Activated CD4-positive, CD25-positive, alpha-beta regulatory T cell treated with anti-CD3 and anti-CD28 coated beads, Interleukin-2, amount 50 U/mL, for 24 hours (primary cell): ENCODE measurements at places on chromosomes 4 and X.
A peak's percentile ranks its signal among the peaks of the same experiment; 100 is the strongest.

GRCh38 chr4:19987746-19988145 is 264.0 kb upstream of the SLIT2 start:
- no peak for ATAC-seq

DNA sequence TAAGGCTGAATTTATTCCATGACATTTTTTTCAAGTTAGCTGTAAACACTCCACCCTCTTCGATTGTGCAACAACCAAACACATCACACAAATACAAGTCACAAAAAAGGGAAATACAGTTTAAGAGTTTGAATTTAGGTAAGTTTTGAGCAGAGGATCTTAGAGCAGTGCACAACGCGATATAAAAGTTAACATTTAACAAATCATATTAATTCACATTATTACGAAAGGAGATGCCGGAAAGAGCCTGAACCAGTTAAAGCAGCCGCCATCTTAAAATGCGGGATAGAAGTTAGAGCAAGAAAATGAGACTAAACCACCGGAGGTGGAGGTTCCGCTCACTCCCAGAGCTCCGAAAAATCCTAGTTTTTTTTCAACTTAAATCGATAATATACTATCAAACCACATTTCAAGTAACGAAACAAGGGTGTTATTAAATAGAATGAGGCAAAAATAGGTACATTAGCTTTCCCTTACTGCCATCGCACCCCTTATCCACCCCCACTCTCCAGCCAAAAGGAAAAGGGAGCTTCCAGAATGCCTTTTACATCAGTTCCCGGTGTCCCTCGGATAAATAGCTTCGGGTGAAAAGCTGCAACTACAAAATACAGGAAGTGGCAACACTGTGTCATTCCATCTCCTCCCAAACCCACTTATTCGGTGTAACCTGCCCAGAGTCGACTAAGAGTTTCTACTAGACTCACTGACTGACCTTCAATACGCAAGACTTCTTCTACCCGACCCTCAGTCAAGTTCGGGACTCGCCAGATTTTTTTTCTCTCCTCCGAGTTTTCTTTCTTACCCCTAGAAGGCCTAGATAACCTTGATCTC is 1.9 kb downstream of the UBE2D3 start:
- ATAC-seq = no peak

- ATAC-seq = no peak
These were observed 5.2 kb upstream of the PGRMC1 start for GRCh38 chrX:119230850-119231249.

GRCh38 chrX:148269513-148269912 is 230.9 kb upstream of the AFF2 start:
- ATAC-seq = no peak

DNA sequence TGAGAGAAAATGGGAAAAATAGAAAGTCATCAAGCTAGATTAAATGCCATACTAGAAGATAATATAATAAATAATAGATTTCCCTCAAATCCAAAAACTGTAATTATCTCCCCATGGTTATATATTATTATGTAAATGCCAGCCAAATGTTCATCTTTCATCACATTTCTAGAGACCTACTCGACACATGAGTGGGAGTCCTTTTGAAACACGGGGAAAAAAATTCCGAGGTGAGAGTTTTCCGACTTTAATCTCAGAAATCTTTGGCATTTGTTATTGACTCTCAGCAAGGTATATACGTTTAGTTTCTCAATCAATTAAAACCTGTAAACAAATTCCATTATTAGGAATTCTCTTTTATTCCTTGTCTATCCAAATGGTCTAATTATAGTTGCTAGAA is 465.4 kb upstream of the SMIM31 start:
- no peak for ATAC-seq

DNA sequence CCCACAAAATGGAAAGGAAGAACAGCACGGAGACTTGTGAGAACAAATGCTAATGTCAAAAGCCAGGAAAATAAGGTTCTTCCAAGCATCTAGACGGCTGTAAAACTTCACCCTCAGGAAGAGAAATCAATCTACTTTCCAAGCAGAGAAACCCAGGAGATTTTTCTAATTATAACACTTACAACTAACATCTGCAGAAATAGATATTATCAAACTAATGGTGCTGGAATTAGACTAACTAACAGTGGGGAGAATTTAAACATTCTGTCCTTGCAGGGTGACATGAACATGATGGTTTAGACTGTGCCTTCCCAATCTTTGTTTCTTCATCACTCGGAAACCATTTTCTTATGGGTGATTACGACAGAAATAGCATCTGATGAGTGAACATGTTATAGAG is 40.3 kb downstream of the SOD3 start:
- ATAC-seq = no peak

GRCh38 chr4:168859888-168860694 is 150.0 kb downstream of the CBR4 start:
- no peak for ATAC-seq

- ATAC-seq = no peak
These were observed 19.4 kb upstream of the ARMCX1 start for GRCh38 chrX:101530944-101531343.

DNA sequence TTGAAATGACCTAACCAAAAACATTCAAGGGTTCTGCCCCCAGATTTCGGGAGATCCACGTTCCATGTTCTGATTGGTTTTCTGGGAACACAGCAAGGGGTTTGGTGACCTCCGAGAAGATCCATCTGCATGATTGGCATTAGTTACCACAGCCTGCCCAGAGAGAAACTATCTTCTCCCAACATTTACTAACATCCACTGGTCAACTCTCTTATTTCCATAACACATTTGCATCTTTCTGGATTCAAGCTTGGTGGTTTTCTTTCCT is 15.6 kb downstream of the SHOX start:
- no peak for ATAC-seq

DNA sequence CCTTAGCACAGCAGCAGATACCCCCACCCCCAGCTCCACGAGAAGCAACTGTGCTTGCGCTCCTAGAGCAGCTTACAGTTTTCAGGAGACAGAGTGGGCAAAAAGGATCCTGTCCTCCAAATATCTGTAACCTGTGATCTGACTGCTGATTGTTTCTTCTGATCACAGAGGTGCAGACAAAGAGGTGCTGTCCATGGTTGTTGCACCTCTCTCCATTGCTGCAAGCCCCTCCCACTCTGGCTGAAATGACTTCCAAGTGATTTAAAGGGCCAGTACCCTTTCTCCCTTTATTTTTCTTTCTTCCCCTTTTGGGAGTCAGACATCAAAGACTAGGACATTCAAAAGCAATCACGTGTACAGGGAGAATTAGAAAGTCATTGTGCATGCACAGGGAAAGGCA is 205.3 kb upstream of the GEMIN8 start:
- ATAC-seq = no peak

GRCh38 chrX:9903146-9903545 is 64.0 kb upstream of the CLDN34 start:
- no peak for ATAC-seq

DNA sequence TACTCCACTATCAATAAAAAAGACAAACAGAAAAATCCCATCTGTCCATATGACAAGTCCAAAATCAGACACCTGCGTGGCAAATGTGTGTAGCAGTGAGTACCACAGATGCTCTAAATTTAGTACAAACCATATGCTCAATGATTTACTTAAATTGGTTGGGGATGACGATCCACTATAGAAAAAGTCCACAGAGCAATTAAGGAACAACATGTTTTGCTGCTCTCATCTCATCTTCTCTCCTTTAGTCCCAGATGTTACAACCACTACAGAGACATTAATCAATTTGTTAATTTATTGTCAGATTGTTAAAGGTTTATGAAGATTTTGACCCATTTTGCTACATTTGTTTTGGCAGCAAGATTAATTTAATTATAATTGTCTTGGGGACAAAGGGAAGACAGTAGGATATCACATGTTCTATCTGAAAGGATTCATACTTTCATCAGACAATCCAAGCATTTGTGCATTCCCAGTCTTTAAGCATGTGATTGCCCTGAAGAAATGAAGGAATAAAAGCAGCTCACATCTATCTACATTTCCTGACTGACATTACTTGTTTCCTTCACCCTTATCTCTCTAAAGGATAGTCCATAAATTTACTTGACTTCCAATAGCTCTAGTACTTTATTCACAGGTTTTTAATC is 2268.1 kb downstream of the PCDH7 start:
- no peak for ATAC-seq

DNA sequence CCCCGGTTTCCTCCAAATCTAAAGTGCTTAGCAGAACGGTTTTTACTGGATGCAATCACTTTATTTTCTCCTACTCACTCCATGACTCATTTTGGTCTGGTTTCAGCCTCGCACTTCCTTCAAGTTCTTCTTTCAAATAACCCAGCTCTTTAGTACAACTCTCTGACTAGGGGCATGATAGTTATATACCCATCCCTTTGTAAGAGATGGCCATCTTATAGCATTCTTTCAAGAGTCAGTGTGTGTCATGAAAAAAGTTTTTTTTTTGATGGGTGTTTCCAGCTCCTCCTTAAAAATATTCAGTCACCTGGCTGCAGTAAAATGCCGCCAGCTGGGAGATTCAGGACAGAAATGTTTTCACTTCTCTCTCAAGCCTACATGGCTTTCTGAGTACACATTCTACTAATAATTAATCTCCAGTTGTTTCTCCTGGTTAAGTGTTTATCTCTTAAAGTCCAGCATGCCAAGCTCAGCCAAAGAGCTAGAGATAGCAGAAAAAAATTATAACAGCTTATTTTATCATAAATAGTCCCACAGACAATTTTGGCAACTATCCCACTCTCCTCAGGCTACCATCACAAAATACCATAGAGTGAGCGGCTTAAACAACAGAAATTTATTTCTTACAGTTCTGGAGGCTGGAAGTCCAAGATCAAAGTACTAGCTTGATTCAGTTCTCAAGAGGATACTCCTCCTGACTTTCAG is 139.3 kb downstream of the GASK1B start:
- no peak for ATAC-seq

DNA sequence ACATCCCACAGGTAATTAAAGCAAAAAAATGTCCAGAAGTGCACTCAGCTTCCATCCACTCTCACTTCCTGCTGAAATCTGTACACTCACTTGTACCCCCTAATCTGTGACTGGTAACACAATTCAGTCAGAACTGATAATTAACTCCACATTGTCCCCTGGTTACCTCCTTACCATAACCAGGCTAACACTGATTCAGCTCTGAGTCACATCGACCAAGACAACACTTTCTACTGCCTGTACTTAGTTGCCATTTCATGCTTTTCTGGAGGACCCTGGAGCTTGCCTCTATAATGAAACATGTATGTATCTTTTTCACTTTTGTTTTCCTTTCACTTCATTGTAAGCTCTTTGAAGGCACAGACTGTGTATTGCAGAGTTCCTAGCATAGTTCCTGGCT is 130.9 kb upstream of the GABRG1 start:
- ATAC-seq = no peak

GRCh38 chrX:16136080-16136479 is 12.7 kb downstream of the GRPR start:
- ATAC-seq = no peak

- peak; percentile 79 for ATAC-seq
These were observed 45.0 kb downstream of the TET2 start for GRCh38 chr4:105191621-105192210.

DNA sequence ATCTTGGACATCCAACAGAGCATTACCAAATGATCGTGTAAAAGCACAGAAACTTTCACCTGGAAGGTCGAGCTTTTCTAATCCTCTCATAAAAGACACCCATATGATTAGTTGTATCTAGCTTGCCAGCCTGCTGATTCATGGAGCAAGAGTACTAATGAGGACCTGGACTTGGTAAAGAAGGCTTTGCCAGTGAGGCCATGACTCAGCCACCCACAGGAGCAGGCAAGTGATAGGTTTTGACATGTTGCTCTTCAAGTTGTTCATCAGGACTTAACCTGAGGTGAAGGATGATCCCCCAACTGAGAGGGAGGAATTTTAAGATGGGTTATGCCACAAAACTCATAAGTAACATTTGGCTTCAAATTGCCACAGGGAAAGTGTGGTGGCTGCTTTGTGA is 24.7 kb upstream of the EPGN start:
- ATAC-seq = no peak

DNA sequence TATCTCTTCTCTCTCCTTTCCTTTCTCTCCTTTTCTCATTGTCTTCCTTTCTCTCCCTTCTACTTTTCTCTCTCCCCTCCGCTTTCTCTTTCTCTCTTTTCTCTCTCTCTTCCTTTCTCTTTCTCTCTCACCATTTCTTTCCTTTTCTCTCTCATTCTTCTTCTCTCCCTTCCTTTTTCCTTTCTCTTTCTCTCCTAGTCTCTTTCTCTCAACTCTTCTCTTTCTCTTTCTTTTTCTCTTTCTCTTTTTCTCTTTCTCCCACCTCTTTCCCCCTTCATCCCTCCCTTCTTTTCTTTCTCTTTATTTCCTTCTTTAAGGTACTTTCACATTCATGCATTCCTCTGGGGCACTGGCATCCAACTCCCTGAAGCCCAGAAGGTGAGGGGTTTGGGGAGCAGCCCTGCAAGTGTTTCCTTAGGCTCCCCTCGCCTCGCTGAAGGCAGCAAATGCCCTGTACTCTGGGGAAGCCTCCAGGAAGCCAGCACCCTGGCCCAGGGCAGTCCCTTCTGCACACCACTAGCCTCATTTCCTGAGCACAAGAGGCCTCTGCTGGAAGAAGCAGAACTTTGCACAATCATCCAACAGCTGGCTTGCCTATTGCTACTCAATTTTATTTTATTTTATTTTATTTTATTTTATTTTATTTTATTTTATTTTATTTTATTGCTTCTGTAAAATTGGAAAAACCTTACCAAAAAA is 124.2 kb downstream of the NFKB1 start:
- peak; percentile 65 for ATAC-seq

DNA sequence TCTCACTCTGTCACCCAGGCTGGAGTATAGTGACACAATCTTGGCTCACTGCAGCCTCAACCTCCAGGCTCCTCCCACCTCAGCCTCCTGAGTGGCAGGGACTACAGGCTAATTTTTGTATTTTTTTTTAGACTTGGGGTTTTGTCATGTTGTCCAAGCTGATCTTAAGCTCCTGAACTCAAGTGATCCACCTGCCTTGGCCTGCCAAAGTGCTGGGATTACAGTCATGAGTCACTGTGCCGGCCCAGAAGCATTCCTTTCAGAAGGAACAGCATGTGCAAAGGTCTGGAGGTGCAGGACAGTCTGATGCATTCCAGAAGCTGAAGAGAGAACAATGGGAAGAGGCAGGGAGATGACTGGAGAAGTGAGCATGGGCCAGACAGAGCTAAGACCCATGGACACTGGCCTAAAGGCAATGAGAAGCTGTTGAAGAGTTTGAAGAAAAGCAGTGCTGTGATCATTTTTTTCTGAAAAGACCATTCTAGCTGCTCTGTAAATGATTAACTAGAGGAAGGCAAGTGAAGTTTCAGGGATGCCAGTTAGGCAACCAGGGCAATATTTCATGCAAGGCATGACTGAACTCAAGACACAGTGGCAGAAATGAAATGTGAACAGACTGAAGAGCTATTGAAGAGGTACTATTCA is 43.2 kb downstream of the MANBA start:
- ATAC-seq = no peak

GRCh38 chr4:174318829-174319764 is 35.4 kb downstream of the CEP44 start:
- no peak for ATAC-seq

- ATAC-seq = no peak
These were observed 2.8 kb downstream of the ACSL1 start for GRCh38 chr4:184823014-184823413.
